ENCODE measurements at places on chromosomes 5 and 9.

DNA sequence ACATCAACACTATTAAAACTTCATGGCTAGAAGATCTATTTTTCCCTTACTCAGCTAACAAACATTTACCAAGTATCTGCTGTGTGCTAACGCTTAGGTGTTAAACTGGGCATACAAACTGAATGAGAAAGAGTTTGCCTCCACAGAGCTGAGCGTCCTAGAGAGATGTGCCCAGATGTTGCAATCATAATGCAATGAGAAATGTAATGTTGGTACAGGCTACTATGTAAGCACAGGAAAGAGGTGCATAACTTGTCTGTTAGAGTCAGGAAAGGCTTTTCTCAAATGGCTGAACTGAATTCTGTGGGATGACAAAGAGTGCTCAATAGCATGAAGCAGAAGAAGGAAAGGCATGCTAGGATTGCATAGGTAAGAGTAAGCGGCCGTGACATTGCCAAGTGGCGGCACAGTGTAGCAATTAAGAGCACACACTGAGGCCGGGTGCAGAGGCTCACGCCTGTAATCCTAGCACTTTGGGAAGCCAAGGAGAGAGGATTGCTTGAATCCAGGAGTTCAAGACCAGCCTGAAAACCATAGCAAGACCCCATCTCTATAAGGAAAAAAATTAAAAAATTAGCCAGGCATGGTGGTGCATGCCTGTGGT, 137.8 kb downstream of the MEF2C start:
- no peak for DNase-seq

DNA sequence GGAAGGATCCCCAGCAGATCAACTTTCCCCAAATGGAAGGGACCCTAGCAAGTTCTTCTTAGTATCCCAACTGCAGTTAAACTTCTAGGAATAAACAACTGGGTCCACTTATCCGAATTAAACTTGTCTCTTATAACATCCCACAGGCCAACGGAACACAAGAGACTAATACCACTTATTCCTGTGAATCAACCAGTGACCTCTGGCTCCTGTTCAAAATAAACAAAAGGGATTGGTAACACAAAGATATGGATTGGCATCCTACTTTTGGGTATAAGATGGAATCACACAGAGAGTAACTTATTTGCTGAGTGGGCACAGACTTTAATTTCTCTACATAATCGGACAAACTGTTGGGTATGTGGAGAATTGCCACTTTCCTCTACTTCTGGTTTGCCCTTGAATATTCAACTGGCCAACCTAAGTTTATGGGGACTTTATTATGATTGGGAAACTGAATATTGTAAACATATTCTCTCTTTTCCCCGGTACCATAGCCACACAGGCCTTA, 12.4 kb upstream of the PAIP1 start:
- no peak for DNase-seq

- no peak for DNase-seq
Measured at GRCh38 chr9:117541181-117541580, 126.3 kb upstream of the ASTN2 start.

GRCh38 chr9:26597542-26598149, 295.0 kb downstream of the CAAP1 start:
- no peak for DNase-seq

- DNase-seq: no peak
Measured at GRCh38 chr5:173775261-173776197, 112.6 kb upstream of the CPEB4 start.

DNA sequence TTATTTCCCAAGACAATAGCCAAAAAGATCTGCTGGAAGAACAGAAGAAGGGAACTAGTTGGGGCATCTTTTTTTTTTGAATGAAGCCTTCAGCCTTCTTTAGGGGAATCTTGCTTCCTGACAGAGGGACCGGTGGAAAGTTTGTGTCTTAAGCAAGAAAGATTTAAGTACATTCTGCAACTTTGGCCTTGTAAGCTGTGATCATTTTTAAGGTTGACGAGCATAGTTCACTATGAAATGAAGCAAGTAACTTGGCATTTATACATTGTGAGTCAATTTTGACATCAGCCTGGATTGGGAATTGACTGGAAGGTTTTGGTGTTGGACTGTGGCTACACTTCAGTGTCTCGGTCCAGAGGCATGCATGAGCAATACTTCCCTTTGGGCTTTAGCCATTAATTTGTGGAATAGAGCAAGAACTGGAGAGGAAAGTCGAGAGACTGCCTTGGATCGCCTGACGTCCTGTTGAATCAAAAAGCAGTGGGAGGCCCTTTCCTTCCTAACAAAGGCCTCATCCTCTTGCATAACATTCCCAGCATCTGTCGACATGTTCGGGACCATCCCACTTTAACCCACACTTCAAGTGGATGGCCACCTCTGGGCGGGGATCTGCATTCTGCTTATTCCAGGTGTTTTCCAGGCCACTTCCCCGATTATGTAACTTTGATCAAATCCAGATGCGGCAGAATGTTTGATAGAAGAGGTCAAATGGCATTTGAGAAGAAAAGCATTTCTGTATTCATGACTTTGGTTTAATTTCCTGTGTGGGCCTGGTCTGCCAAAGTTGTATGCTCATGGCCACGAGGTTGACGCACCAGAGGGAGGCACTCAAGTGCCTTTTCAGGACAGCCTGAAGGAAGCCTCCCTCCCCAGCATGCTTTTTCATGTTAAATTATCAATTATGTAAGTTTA, 12.5 kb downstream of the ABL1 start:
- DNase-seq: no peak

GRCh38 chr9:15287309-15287708, 19.7 kb downstream of the TTC39B start:
- no peak for DNase-seq

DNA sequence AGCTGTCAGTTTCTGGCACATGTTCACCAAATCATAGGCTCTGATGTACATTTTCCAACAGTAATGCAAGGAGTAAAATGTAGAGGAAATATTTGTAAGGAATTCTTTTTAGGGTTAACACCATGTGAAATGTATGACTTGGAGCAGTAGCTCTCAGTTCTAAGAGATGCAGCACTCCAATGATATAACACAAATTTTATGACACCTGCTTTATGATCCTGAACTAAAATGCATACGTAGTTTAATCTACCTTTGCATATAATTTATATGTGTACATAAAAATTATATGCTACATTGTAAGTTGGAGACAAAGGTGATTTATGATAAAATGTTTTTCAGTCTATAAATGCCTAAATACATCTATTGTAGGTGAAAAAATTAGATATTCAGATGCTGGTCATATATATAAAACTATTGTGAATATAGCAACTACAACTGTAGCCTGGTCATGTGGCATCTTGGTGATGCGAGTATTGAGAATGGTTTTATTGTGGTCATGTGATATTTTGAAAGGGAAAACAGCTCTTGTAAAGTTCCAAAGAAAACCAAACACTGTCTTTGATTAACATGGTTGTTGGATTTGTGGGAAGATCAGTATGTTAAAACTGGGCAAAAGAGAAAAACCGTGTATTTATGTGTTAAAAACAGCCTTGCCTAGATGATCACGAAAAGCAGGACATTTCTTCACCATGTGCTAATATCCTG, 171.0 kb downstream of the TRIO start:
- no peak for DNase-seq

DNA sequence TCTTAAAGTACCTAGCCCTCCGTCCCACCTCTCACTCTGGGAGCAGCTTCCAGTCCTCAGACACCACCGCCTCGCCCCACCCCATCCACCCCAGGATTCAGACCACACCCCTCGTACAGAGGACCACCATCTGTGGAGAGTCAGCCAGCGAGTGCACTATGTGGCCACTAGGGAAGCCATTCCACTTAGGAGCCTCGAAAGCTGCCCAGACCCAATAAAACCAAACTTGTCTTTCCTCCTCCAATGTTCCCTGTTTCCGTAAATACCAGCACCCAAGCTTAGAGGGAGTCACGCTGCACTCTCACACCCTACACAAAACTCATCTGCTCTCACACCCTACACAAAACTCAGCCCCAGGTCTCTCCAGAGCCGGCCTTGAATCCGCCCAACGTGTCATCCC, 1.9 kb downstream of the GCNT4 start:
- peak; percentile 31 for DNase-seq

DNA sequence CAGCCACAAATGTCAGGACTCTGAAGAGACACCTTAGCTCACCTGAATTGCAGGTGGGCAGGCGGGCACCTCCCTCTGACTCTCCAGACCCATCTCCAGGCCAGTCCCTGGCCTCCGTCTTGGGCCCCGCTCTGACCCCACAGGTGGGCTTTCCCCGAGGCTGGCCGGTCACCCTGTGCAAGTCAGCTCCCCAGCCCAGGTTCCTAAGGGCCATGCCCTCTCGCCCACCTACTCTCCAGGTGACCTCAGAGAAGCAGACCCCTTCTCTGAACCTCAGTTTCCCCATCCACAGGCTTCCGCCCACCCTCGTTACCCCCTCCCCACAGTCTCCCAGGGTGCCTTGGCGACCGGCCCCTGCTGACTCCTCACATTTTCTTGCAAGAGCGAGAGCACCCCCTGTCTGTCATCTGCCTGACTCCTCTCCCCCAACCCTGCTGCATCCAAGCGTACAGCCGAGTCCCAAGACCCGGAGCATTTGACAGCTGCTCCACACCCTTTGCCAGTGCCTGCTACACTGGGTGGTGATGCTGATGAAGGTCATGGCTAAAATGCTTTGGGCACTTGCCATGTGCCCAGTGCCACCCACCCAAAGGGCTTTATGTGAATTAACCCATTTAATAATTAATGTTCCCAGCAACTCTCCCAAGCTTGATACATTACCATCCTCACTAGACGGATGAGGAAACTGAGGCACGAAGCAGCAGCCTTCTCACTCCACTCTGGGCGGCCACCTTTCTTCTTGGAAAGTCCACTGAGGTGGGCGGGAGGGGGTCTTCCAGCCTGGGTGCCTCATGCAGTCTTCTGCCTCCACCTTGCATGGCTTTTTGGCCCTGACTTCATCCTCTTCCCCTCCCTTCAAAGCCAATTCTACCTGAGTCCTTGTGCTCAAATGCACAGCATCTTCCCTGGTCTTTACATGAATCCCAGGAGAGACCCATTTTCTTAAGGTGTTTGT, 51.1 kb upstream of the ORM1 start:
- peak; percentile 8 for DNase-seq

DNA sequence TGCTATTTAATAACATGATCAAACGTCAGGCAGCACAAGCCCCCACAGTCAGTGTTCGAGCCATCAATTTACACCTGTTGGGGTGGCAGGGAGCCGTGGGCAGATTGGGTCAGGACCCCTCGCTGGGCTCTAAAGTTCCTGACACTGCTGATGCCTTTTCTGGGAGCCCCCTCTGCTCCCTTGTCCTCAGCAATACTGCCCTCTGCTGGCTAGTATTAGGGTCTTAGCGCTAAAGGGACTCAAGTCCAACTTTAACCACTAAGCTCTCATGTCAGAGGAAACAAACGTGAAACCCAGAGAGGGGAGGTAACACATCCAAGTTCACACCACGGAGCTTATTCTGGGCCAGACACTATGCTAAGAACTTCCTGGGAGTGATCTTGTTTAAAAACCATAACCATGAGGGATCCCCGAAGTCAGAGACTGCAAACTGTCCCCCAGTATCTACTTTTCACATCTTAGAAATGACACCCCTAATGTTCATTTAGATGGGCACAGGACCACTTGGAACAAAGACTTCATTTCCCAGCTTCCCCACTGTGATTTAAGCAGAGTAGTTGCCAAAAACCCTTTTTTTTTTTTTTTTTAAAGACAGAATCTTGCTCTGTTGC, 20.4 kb downstream of the ANKS6 start:
- peak; percentile 49 for DNase-seq

- DNase-seq: no peak
Measured at GRCh38 chr5:73446631-73447529, 1.7 kb downstream of the FOXD1 start.

DNA sequence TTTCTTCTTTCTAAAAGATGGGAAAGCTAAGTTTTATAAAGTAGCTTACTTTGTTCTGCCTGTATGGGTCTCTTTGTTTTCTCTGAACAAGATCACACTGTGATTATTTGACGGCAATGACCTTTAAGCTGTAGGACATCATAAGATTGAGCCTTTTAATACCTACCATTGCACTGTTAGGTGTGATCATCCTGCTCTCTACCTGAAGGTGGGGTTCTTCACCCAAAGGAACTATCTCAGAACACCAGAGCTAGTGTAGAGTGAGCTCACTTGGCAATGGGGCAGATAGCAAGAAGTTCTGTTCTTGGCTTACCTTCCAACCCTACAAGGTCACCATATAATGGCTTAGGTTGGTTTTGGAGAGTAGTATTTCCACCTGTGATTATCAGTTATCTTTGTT, 200.2 kb downstream of the SPATA31D1 start:
- no peak for DNase-seq

DNA sequence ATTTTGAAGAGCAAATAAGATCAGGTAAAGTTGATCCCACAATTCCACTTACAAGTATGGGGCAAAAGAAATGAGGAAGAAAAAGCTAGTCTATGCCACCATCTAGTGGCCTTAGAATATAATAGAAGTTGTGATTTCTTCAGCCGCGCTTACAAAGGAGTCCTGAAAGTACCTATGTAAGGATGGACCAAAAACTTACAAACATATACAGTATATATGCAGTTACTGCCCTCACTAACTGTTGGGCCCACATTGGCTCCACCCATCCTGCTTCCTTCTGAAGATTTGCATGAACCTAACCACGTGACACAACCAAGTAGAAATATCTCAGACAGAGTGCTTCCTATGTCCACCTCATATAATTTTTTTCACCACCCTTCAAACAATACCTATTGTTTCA, 11.7 kb upstream of the OR13D1 start:
- peak; percentile 21 for DNase-seq

- no peak for DNase-seq
Measured at GRCh38 chr9:82410306-82410705, 421.7 kb downstream of the SPATA31D1 start.

GRCh38 chr9:137530331-137530730, 19.9 kb downstream of the PNPLA7 start:
- DNase-seq: no peak

DNA sequence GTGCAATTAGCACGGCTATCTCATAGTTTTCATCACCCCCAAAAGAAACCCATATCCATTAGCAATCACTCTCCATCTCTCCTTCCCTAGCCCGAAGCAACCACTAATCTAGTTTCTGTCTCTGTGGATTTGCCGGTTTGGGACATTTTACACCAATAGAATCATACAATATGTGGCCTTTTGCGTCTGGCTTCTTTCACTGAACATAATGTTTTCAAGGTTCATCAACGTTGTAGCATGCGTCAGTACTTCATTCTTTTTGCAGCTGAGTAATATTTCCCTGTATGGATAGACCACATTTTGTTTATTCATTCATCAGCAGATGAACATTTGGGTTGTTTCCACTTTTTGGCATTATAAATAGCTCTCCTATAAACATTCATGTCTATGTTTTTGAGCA, 75.4 kb upstream of the TBC1D2 start:
- no peak for DNase-seq

DNA sequence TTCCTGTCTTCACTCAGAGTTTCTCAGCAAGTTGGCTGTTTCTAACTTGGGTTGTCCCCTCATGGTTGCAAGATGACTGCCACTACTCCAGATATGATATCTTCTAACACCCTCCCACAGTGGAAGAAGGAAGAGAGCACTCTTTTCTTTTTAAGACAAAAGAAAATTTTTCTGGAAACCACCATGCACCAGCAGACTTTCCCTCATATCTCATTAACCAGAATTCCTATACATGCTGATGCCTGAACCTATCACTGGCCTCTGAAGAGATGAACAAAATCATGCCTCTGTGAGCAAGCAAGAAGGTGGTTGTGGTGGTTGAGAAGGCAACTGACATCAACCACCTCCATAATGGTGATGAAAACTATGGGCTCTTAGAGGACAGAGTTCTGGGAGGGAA, 56.8 kb downstream of the FEM1C start:
- no peak for DNase-seq

GRCh38 chr5:55540024-55540423, 5.3 kb upstream of the PLPP1 start:
- no peak for DNase-seq

GRCh38 chr9:20138116-20138515, 349.3 kb upstream of the SLC24A2 start:
- DNase-seq: no peak
